ENCODE measurements at places on chromosomes 6 and 20.

- DNase-seq: no peak
Measured at GRCh38 chr6:36752187-36752885, 54.7 kb downstream of the RAB44 start.

GRCh38 chr6:31074401-31074800 lies 38.0 kb downstream of the C6orf15 start:
- no peak for DNase-seq

GRCh38 chr20:2920473-2920872 lies 47.2 kb downstream of the PTPRA start:
- no peak for DNase-seq

- no peak for DNase-seq
Measured at GRCh38 chr6:56649053-56649769, 6.5 kb upstream of the DST start.

GRCh38 chr6:62446647-62447316 lies 160.8 kb upstream of the KHDRBS2 start:
- no peak for DNase-seq

DNA sequence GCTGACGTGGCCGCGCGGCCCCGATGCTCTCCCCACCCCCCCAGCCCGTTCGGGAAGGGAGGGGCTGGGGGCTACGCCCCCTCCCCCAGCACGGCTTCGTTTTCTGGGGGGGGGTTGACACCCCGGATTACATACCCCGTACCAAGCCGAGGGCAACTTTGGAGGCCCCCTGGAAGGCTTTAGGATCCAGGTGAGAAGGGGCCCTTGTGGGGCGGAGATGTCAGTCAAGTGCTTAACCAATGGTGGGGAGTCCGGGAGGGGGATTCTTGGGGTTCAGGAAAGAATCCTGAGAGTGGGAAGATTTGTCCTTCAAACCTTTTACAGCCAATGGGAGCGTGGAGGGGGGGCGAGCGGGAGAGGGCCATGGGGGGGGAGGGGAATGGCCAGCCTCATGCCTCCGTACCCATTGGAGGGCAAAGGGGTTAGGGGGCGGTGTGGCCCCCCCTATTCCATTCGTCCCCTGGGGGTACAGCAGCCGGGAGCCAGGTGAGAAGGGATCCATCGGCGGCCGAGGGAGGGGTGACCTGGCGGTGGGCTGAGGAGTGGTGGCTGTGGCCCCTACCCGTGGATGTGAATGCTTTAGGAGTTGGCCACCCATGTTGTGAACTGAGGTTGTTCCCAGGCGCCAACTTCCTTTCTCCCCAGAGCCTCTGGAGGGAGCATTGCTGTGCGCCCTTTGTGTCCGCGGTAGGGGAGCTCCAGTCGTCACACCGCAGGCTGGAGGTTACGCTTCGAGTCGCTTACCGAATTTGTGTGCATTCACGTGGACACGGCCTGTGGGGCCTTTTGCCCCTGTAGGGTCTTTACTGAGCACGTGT lies 682 bp downstream of the BRD2 start:
- peak; percentile 62 for DNase-seq

DNA sequence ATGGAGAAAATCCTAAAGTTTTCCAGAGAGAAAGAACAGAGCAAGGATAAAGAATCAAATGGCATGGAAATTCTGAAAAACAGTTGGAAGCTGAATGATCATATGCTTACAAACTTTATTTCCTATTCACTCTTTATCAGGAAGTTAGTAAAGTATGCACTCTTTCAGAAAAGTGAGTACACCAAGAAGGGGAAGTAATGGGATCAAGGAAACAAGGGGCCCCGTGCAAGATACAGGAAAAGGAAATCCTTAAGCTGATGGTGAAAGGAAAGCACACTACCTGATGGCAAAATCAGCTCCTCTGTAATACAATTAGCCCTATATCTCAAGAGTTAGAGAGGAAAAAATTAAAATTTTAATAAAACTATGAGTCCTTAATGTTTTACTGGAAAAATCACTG lies 14.0 kb downstream of the CALHM6 start:
- DNase-seq: no peak

DNA sequence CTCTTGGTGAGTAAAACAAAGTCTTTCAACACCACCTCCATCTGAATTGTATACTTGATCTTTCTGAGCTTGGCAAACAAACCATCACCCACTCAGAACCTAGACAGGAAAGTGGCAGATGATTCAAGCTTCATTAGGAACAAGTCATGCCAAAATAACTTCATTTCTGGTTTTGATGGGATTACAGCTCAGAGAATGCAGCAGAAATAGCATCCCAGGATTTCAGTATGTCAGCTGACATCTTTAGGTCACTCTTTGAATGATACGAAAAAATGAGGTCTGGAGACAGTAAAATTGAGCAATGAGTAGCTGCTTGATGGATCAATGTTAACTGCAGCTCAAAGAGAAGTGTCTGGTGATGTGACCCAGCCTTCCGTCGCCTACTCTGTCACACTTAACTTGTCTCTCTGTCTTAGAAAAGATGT lies 92.4 kb downstream of the GJA10 start:
- peak; percentile 49 for DNase-seq

GRCh38 chr20:56664796-56665195 lies 35.7 kb downstream of the TFAP2C start:
- DNase-seq: no peak

GRCh38 chr20:37346535-37347346 lies 801 bp downstream of the SRC start:
- DNase-seq: peak; percentile 52

- no peak for DNase-seq
Measured at GRCh38 chr20:39946931-39947330, 742.1 kb downstream of the MAFB start.

DNA sequence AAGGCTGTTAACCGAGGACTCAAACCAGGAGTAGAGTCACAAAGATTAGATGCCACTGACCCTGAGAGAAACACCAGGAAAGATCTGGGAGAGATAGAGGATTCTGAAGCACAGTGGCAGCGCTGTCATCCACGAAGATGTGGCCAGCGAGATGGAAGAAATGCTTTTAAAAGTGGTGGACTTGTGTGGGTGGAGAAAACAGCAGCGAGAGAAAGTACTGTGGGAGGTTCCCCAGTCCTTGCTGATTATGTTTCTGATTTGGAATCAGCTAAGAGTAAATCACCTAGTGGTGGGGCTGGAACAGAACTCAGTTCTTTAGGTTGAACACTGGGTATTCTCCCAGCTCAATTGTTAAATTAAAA lies 435 bp upstream of the ZNF322 start:
- peak; percentile 54 for DNase-seq

DNA sequence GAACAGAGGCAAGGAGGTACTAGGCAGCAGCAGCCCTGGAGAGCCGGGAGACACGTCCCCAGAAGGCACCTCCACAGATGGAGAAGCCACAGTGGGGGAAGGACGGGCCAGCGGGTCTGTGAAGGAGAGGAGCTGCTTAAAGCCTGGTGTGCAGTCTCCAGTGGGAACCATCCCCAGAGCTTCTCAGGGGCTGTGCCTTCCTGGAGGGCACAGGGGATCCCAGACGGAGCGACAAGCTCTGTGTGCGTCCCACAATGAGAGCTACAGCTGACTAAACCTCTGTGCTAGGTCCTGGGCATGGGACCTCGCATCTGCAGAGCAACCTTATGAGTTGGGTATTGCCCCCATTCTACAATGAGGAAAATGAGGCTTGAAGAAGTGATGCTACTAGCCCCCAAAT lies 50.7 kb downstream of the EZR start:
- DNase-seq: no peak

DNA sequence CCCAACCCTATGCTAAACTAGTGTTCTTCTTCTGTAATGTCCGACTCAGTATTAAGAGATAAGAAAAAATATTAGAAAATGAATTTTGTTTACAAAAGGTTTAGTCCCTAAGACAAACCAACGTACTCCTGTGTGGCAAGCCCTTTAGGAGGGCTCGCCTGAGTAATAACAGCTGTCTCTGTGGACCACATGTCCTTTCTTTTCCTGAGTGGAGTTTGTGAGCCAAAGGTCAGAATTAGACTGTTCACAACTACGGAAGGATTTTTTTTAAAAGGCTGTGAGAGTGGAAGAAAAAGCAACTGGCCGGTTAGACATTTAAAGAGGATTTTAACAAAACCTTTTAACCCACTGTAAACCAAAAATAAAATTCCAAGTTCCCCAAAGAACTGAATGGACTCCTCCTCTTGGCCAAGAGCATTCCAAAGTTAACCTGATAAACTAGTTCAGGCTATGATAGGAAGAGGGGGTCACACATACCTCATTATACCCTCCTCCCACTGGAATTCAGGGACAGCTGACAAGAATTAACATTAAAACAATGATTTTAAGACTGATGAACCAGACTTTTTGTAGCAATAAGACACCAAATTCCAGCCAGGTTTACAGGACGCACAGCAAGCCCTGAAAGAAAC lies 43.5 kb downstream of the FAM184A start:
- DNase-seq: no peak

GRCh38 chr6:1336246-1336843 lies 24.4 kb downstream of the FOXQ1 start:
- no peak for DNase-seq

DNA sequence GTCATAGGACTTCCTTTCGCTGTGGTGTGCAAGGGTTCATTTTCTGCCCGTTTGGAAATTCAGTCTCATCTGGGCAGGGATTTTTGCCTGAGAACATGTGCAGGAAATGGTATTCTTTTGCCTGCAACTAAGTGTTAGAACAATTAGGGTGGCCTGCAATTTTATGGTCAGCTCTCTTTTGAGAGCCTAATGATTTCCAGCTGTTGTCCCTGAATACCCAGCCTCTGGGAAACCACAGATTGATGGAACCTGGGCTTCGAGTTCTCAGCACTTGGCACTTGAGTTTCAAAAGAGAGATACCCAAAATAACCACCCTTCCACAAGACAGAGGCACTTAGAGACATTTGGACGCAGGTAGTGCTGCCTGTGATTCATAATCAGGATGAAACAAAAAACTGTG lies 217.2 kb upstream of the FOXA2 start:
- no peak for DNase-seq

DNA sequence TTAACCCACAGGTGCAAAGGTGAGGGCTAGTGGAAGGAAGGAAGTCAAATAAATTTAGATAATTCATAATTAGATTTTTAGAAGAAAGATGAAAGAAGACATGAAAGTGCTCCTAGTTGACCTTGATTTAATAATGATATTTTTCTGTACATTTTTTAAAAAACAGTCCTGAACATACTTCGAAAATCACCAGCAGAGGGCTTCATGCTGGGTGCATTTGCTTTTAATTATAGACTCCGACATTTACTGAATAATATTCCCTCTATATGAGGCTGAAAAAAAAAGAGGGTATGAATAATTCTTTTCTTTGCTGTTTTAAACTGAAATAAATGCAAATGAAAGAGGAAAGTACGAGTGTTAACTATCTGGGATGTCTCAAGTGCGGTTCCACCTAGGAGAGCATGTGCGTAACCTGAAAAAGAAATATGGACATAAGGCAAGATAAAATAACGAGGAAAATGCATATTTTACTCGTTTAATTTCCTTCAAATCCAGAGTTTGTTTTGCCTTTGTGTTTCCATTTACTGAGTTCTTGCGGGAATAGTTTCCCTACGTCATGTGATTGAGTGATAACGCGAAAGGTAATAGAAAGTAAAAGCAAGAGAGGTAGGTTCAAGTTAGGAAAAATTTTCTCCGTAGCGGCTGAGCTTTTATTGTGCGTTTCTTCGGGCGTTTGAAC lies 3.1 kb upstream of the TFAP2B start:
- DNase-seq: peak; percentile 41

DNA sequence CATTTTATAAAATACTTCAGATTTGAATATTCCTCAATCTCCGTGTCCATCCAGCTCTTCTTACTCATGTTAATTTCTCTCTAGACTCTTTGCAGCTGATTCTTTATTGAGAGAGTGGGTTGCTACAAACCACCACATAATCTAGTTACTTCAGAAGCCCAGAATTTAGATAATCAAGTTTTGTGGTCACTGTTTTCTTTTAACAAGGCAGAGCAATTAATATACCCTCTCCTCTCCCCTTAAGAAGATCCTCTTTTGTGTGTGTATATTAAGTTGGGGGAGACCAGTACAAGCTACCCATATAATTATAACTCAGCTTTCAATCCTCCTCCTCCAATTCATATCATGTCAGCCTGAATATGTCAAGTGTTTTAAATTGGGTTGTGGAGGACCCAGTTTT lies 95.1 kb downstream of the IRAK1BP1 start:
- DNase-seq: no peak

DNA sequence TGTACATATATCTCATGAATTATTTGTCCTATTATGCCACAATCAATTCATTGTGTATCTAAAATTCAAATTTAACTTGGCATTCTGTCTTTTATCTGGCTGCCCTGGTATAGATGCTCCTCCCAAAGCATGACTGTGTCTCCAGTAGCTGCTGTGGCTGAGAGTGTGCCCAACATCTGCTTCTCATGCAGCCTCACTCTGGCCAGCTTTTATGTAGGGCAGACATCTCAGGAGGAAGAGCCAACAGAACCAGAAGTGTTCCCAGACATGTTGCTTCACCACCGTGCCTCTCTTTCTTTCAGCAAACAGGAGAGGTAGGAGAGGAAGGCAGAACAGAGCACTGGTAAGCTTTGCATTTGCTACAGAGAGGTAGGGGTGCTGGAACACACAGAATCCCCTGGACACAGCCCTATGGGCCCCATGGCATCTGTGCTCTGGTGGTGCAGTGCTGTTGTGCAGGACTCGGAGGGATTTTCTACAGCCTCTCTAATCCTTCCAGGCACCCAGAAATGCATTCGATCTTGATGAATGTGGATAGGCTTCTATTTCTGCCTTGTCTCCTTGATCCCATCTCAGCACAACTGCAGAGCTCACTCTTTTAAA lies 637.1 kb downstream of the UTRN start:
- DNase-seq: peak; percentile 86

GRCh38 chr6:3337521-3338350 lies 79.0 kb downstream of the PSMG4 start:
- peak; percentile 19 for DNase-seq

- peak; percentile 79 for DNase-seq
Measured at GRCh38 chr6:40719671-40720374, 132.7 kb upstream of the LRFN2 start.

GRCh38 chr6:15462717-15463525 lies 199.9 kb downstream of the DTNBP1 start:
- DNase-seq: peak; percentile 36
